ENCODE measurements at places on chromosomes 3 and 15.

DNA sequence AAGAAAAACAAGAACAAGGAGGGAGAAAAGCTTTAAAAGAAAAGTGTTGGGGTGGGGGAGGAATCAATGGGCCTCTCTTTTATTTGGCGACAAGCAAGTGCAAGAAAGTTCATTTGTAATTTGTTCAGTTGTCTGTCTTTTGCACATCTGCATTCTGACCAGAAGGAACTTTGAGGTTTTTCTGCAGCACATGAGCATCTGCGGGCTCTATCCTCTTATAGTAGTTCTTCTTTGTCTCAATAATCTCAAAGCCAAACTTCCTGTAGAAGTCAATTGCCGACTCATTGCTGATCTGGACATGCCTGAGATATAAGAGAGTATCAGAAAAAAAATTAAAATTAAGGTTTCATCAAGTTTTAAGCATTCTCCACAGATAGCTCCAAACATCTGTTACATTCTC lies 24.4 kb downstream of the NAA50 start:
- no peak for DNase-seq

- no peak for DNase-seq
Observed at GRCh38 chr3:185813205-185813604, 11.6 kb downstream of the IGF2BP2 start.

DNA sequence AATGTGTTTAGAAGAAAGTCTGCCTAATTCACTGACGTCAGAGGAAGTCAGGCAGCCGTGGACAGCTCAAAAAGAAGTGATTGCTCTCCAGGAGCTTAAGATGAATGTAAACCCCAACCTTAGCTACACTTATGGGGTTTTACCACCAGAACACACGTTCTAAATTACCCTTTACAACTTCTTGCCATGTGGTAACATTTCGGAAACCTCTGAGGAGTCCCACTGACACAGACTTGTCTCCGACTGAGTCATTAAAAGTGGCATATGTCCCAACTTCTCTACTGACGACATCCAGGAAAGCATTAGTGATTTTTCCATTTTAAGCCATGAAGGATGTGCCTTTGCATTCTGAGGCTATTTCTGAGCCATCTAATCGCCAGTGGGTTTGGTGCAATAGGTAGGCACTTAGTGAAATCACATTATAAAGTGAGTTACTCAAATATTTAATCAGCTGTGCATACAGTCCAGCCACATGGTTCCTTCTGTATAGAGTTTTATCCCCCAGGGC lies 32.4 kb downstream of the C2CD4A start:
- DNase-seq = no peak

GRCh38 chr15:78761891-78762385 lies 49.3 kb downstream of the ADAMTS7 start:
- DNase-seq = no peak

DNA sequence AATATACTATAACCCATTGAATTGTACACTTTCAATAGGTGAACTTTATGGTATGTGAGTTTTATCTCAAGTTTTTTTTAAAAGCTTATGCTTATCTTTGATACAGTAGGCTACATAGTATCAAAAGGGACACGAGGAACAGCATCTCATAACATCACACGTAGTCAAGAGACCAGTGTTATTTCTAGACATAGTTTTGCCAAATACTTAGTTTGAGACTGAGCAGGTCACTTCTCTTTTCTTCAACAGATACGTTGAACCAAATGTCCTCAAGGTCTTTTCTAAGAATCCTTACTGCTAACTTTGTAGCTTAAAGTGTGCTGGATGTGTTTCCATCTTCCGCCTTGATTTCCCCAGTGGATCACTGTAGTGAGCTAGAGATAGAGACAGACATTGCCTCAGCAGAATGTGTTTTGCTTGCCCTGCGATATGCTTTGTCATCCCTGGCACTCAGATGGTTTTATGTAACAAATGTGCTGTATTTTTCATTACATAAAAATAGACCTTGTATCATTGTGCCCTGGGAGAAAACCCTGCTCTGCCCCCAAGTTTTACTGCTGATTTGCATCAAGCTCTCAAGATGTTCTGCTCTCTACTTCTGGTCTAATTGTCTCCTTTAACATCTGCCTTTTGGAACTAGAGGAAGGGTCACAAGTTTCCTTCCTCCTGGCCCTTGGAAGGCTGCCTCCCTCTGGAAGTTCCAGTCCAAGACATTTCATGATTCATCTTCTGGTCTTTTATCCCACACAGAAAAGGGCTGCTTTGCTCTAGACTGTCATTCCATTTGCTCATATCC lies 426.4 kb upstream of the RGMA start:
- DNase-seq = no peak

GRCh38 chr15:56919609-56920366 lies 1.3 kb downstream of the TCF12 start:
- peak; percentile 29 for DNase-seq

- no peak for DNase-seq
Observed at GRCh38 chr15:89500397-89501270, 4.3 kb upstream of the RHCG start.

DNA sequence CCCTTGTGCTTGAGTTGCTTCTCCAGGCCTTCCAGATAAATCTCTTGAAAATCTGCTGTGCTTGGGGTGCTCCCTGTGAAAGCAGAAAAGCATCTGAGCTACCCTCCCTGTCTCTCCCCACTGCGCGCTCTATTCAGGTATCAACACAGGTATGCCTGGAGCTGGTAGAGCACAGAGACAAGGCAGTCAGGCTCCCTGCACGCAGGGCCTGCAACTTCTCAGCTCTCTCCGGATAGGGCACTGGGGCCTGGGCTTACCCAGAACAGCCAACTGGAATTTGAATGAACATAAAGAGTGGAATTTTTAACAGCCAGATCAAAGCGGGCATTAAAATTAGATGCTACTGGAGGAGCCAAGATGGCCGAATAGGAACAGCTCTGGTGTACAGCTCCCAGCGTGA lies 183.6 kb downstream of the XXYLT1 start:
- DNase-seq = no peak

DNA sequence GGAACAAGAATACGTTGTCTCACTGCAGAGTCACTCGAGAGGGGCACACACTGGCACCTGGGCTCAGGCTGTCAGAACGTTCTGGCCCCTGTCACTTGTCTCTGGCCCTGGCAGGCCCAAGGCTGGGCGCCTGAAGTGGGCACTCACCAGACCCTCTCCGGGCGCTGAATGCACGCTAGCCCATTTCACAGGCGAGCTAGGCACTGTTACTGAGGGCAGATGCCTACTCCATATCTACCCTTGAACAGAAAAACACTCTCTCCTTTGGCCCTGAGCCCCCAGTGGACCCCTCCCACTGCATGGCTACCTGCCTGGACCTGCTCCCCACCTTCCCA lies 42.3 kb upstream of the IQSEC1 start:
- DNase-seq = no peak

DNA sequence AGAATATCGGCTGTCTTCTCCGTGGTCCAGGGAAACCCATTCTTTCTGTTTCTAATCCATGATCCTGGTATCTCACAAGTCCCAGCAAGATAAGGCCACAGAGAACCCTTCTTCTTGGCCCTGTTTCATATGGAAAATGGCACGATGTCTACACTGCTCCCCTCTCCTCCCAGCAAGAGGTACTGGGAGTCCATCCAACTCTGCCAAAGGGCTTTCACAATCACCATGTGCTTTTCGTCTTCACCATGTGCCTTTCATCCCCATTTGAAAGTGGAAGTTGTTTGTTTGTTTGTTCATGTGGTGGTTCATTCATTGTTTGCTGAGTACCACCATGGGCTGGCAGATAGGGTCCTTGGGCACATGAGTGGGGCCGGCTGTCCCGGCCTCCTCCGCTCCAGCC lies 5.5 kb downstream of the ITIH3 start:
- DNase-seq = no peak

GRCh38 chr3:178455226-178455625 lies 81.0 kb upstream of the KCNMB2 start:
- peak; percentile 71 for DNase-seq

DNA sequence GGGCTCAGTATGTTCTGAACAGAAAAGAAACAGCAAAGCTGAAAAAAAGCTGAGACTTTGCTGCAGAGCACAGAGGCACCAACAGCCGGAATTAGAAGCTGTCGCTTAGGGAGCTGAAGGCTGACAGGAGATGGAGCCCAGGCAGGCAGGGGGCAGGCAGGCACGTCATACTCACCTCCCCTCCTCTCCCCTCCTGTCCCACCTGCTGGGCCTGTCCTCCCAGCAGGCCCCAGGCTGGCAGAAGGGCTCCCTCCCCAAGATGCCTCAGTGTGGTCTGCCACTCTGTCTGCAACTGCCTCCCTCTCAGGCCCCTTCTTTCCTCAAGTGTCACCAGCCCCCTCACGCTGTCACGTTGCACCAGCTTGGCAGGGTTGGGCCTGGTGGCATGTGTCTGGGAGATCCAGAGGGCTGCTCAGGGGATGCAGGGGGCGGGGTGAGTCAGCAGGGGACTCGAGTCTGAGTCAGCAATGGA lies 3.2 kb upstream of the ANKRD63 start:
- DNase-seq = no peak

GRCh38 chr15:79978655-79979514 lies 7.9 kb upstream of the BCL2A1 start:
- DNase-seq = no peak

GRCh38 chr3:66486202-66486601 lies 14.6 kb downstream of the LRIG1 start:
- DNase-seq = no peak

DNA sequence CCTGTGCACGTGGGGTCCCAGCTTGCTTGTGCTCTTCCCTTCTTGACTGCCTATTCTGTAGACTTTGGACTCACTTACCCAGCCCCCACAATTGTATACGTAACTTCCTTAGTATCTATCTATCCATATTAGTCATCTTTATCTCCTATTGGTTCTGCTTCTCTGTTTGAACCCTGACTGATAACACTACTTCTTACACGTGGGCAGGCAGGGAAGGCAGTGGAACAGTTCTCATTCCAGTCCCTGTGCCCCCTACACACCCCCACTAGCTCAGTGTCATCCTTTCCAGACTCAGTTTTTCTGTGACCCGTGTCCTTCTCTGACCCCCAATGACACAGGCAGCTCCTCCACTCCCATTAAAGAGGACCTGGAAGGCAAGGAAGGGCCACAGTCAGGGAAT lies 74.2 kb upstream of the FBN1 start:
- DNase-seq = no peak

DNA sequence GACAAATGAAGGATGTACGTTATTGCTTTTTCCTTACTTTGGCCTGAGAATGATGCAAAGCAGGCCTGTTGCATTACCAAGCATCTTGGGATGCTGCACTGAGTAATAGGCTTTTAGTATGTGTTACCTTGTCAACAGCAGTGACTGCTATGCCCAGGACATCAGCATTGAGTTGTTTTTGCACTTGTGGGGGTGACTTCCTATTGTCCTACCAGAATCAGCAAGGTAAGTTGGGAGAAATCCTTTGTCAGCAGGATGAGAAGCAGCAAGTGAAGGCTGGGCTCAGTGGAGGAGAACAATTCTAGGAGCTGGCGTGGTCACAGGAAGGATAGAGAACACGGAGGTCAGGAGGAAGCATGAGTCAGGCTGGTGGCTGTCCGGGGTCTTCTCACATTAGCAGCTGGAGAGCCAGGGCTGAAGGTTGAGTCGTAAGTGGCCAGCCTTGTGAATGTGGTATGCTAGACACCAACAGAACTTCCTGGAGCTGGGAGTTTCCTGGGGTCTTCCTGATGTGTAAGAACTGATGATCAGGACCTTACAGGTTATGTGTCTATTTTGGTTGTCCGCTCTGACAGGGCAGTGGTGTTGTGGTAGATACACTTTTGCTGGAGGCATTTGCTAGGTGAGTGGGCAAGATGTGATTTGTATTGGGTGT lies 142.7 kb downstream of the FNDC3B start:
- no peak for DNase-seq

- no peak for DNase-seq
Observed at GRCh38 chr15:31238906-31239305, 87.7 kb upstream of the KLF13 start.

GRCh38 chr3:78794431-78794830 lies 973.4 kb downstream of the ROBO1 start:
- no peak for DNase-seq

DNA sequence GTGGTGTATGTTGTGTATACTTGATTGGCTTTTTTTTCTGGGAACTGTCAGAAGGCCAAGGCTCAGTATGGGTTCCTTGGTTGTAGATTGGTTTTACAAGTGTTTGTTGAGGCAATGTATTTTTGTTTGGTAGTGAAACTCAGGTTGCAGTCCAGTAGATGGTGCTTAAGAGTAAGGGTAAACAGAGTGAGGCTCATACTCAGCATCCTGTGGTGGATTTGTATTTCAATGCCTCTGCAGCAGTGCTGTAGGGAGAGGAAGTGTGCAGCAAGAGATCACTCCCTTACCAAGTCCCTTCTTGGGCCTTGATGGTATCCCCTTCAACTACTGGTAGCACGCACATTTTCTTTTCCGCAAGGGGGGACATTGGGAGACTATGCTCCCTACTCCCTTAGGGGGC lies 428.5 kb upstream of the CNTN3 start:
- DNase-seq = no peak

DNA sequence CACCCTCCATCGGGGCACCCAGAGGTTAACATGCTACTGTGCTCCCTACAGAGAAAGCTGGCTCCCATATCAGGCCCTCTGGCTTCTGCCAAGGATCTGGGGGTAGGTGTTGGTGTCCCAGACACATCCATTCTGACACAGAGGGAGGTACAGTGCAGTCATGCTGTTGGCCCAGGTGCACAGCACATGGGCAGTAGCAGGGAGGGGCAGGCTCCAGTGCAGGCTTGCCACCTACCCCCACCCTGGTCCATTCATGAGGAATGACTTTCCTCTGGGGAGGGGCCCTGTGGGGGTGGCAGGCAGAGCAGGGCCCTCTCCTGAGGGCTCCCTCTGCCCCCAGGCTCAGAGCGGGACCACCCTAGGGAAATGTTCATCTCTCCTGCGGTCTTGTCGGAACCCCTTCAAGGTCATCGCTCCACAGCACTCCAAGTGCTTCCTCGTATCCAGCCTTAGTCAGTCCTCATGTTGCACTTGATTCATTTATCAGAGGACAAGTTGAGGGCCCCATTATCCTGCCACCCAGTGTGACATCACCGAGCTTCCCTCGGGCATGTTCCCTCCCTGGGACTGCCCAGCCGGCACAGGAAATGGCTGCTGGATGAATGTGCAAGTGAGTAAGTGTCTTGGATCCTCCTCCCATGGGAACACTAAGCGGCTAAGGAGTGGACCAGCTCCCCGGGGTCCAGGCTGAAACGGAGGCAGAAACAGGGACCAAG lies 10.0 kb downstream of the DUSP7 start:
- no peak for DNase-seq

DNA sequence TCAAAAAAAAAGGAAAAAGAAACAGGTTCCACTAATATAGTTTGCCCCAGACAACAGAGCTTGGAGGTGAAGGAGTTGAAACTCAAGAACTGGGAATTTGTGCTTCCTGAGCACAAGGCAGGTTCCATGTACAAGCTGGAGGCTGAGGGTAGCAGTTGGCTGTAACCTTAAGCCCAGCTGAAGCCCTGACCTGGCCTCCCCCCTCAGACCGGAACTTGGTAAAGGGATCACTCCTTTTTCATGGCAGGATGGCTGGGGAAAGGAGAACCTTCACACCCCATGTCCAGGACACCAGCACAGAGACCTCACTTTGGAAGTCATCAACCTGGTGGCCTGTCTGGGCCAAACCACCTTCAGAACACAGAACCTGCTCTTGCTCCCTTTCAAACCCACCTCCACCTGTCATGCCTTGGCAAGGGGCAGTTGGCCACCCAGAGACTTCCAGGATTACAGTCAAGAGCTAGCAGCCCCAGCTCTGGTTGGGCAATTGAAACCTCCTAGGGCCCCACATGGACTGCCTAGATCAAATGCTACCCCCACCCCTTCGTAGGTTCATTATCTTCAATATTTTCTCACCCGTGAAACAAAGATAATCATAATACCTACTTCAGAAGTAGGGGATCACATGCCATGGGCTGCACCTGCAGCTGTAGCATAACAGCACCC lies 3.5 kb downstream of the RPL29 start:
- no peak for DNase-seq
